ENCODE measurements at places on chromosomes 7 and 10.

DNA sequence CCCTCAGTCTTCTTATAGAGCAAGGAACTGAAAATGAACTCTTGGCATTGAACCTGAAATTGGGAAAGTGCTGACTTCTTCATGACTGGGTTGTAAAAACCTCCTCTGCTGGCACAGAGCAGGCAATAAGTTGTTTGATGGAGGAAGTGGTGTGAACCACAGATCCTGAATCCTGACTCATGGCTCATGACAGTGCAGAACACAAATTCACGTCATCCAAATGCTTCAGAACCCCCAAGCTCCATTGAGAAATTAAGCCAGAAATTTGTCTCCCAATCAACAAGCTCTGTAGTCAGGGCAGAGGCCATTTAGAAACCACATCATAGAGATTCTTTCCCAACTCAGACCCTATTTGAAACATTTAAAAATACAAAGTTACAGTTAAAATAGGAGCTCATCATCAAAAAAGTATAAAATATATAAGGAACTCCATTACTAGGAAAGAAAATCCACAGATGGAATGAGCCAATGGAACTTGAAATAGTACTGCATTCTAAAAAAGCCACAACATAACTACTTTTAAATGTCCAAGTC is 10.3 kb upstream of the STK17A start:
- DNase-seq: no peak

- DNase-seq: no peak
These were observed 35.0 kb upstream of the ELMO1 start for GRCh38 chr7:37483627-37484026.

DNA sequence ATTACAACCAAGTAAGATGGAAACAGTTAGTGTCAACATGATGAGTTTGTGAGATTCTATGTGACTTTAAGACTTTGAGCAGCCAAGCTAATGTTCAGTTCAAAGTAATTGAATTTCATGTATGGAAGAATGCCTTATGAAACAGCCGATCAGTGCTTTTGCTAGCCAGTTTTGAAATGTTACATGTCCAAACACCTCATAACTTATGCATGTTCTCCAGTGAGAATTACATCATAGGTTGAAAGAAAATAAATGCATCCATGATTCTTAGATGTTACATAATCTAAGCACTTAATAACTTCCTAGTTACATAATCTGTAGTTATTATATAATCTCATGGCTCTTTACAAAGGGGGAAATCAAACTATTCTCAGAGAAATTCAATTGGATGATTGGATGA is 211.3 kb downstream of the BICC1 start:
- no peak for DNase-seq

- DNase-seq: no peak
These were observed 34.3 kb upstream of the PHF14 start for GRCh38 chr7:10939237-10939910.

Data from coronary artery (tissue), 2 donors.